ENCODE measurements at places on chromosomes 2 and 18.
A peak's percentile ranks its signal among the peaks of the same experiment; 100 is the strongest.

DNA sequence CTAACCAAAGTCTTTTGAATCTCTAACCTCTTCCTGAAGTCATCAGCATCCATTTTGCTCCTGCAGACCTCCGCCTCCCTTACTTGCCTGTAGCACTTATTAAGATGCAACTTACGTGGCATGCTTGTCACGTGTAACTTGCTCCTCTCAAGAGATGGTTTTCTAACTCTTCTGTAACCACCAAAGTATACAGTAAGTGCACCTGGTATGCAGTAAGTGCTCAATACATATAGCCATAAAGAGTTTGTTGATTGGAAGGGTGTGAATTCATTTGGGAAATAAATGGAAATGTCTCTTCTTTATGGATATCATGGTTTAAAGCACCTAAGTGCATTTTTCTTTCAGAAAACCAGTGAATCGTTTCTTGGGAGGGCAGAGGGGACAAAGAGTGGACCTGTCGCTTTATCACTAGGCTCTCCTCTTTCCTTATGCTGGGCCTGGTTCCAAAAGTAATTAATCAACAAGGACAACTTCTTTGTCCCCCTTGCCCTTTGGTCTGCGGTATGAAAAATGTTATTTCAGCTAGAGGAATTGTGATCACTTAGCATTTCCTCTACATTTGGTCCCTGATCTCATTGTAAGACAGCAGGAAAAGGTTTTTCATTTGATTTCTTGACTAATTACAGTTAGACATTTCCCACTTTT, 370.0 kb upstream of the SPRED2 start:
- H3K27ac ChIP-seq, result no peak overlapping the region
- no peaks in the 10 kb centered on the region for H3K27me3 ChIP-seq
- no peak for DNase-seq
- no peaks in the 10 kb centered on the region for H3K36me3 ChIP-seq

DNA sequence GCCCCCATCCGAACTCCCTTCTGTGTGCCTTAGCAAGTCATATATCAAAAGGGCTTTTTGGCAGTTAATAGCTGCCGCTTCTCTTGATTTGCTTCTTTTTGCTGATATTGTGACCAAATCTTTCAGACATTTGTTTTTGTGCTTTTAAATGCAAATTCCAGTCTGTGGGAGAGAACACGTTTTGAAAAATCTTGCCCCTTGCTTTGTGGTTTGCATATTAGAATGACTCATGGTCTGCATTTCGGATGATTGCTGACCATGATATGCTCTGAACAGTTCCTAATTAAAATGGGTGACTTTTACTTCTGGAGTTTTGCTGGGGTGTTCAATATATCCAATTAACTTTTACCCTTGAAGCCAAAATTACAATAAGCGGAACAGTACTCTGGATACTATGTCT, 58.2 kb upstream of the ST6GAL2 start:
- no peak overlapping the region for H3K27ac ChIP-seq
- no peak for DNase-seq
- no peak overlapping the region for H3K4me3 ChIP-seq
- no peaks in the 10 kb centered on the region for H3K4me1 ChIP-seq
- H3K27me3 ChIP-seq, result no peaks in the 10 kb centered on the region

- no peak overlapping the region for H3K4me3 ChIP-seq
- no peaks in the 10 kb centered on the region for H3K27me3 ChIP-seq
- DNase-seq, result no peak
- H3K4me1 ChIP-seq, result peaks cover 21% of the 10 kb centered on the region
- no peak overlapping the region for H3K27ac ChIP-seq
- H3K36me3 ChIP-seq, result no peaks in the 10 kb centered on the region
Observed at GRCh38 chr2:44573996-44574395, 212.2 kb downstream of the CAMKMT start.

DNA sequence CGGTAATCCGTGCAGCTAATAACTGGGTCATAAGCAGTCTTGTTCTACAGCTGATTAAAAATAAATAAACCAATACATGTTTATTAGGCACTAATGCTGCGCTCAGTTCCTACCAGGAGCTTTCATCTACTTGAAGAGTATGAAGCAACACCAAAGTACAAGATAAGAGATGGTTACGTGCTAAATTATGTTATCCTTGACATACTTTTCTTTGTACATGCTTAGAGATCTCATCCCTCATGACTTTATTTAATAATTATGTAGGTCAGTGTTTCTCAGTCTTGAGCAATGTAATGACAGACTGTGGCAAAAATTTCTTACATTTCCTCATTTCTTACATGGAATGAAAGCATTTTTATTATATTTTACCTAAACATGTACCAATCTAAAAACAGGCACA, 54.6 kb upstream of the COBLL1 start:
- H3K4me3 ChIP-seq, result no peak overlapping the region
- H3K36me3 ChIP-seq, result no peaks in the 10 kb centered on the region
- H3K27me3 ChIP-seq, result peaks cover 12% of the 10 kb centered on the region

- H3K36me3 ChIP-seq, result no peaks in the 10 kb centered on the region
- H3K4me1 ChIP-seq, result peaks cover 2% of the 10 kb centered on the region
- no peak for DNase-seq
- H3K27ac ChIP-seq, result no peak overlapping the region
- H3K4me3 ChIP-seq, result no peak overlapping the region
- peaks cover 45% of the 10 kb centered on the region for H3K27me3 ChIP-seq
Observed at GRCh38 chr18:57445488-57446319, 10.5 kb downstream of the ONECUT2 start.

DNA sequence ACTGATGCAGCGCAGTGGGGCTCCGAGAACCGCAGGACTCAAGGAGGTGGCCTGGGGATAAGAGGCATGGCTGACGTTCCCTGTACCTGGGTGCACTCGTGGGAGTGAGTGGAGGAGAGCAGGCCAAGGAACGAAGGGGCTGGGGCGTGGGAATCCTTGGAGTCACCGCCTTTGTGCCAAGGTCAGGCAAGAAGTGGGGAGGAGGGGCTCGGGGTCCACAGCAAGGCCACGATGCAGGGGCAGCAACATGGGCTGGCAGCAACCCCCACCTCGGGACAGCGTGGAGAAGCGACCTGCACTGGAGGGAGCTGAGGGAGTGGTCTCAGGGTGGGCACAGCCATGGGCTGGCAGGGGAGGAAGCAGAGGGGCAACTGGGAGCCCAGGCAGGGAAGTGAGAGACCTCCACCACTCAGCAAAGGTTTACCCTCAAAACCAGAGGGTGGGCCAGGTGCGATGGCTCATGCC, 18.6 kb downstream of the ARID5A start:
- H3K4me3 ChIP-seq, result no peak overlapping the region
- H3K27ac ChIP-seq, result no peak overlapping the region
- H3K4me1 ChIP-seq, result peaks cover 4% of the 10 kb centered on the region
- no peak for DNase-seq
- no peaks in the 10 kb centered on the region for H3K27me3 ChIP-seq

DNA sequence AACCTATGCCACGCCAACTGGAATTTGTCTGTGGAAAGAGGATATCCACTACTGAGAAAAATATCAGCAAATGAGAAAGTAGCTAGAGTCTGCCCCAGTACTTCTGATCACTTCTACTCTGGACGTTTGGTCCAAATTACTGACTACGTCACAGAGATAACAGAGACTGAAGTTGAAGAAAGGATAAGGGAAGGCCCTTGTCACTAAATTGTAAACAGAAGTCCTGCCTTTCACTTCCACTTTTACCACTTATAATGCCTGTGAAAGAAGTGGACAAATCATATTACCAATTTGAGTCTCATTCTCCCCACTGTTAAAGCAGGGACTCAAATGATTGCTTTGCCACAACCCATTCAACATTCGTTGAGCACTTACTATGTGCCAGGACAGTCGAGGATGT, 173.9 kb upstream of the ERBB4 start:
- no peak overlapping the region for H3K4me3 ChIP-seq
- H3K36me3 ChIP-seq, result no peaks in the 10 kb centered on the region
- no peaks in the 10 kb centered on the region for H3K27me3 ChIP-seq
- DNase-seq, result no peak
- H3K27ac ChIP-seq, result no peak overlapping the region

DNA sequence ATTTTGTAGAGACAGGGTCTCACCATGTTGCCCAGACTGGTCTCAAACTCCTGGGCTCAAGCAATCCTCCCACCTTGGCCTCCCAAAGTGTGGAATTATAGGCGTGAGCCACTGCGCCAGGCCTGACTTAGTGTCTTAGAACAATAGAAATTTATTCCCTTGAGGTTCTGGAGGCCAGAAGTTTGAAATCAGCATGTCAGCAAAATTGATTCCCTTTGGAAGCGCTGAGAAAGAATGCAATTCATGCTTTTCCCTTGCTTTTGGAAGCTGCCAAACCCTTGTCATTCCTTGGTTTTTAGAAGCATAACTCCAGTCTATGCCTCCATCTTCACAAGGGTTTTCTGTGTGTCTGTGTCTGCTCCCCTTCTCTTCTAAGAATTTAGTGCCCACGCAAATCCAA, 20.7 kb downstream of the ST8SIA3 start:
- no peaks in the 10 kb centered on the region for H3K27me3 ChIP-seq
- H3K4me1 ChIP-seq, result no peaks in the 10 kb centered on the region
- H3K36me3 ChIP-seq, result no peaks in the 10 kb centered on the region
- no peak overlapping the region for H3K27ac ChIP-seq
- no peak overlapping the region for H3K4me3 ChIP-seq

- no peak for DNase-seq
- peaks cover 10% of the 10 kb centered on the region for H3K27me3 ChIP-seq
- no peak overlapping the region for H3K27ac ChIP-seq
- H3K4me1 ChIP-seq, result no peaks in the 10 kb centered on the region
- no peak overlapping the region for H3K4me3 ChIP-seq
- H3K36me3 ChIP-seq, result peaks cover under 1% of the 10 kb centered on the region
Observed at GRCh38 chr2:173193925-173194324, 118.3 kb downstream of the MAP3K20 start.

- peaks cover 26% of the 10 kb centered on the region for H3K36me3 ChIP-seq
- H3K27ac ChIP-seq, result peak overlapping the region; percentile 44
- peaks cover 7% of the 10 kb centered on the region for H3K4me1 ChIP-seq
Observed at GRCh38 chr2:43276962-43277391, 50.6 kb upstream of the ZFP36L2 start.

DNA sequence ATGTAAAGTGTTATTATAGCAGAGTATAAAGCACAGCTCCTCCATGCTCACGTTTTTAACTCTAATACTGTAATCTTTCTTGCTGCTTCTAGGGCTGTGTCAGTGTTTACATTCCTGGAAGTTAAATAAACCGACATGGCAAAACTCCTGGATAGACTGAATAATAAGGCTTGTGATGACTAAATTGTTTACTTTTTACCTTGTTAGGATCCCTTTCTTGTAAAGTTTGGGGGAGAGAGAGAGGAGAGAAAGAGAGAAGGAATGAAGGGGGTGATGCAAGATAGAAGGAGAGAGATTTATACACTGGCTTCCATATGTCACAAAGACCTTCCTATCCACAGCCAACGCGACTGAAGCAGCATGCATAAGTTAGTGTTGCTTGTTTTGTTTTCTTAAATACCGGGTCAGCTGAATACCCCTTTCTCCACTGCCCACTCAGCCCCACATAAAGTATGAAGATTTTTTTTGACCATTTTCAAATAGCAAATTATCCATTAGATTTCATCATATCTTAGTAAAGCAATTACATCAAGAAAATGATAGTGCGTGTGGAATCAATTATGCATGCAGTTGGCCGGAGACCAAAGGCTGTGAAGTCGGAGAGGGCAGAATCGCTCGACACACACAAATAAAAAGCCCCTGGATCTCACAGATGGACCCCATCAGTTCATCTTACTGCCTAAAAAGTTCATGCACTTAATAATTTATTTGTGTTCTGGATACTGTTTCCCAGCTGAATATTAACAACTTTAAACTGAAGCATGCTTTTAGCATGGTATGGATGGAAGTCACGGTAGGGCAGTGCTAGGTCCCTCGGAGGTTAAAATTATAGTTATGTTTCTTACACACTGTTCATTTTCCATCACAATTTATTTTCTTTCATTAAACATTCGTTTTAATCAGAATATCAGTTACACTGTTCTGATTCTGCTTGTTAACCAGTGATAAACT, 20.1 kb downstream of the BCL11A start:
- no peak overlapping the region for H3K27ac ChIP-seq
- peaks cover 45% of the 10 kb centered on the region for H3K27me3 ChIP-seq
- no peaks in the 10 kb centered on the region for H3K4me1 ChIP-seq
- no peak for DNase-seq
- no peaks in the 10 kb centered on the region for H3K36me3 ChIP-seq

DNA sequence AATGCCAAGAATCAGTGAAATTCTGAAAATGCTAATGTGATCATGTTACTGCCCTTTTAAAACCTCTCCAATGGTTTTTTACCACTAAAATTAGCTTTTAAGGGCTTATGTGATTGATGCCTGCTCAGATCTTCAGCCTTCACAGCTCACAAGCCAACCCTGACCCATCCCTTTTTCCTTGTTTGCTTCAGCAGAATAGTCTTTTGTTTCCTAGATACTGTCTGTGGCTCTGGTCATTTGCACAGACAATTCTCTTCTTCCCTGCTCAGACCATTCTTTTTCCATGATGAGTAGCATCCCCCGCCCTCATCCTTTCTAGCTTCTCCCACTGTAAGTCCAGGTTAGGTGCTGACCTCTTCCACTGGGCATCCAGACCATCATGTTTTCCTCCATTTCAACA, 164.9 kb upstream of the NT5C1B start:
- H3K27ac ChIP-seq, result no peak overlapping the region
- no peaks in the 10 kb centered on the region for H3K36me3 ChIP-seq
- no peaks in the 10 kb centered on the region for H3K27me3 ChIP-seq
- no peaks in the 10 kb centered on the region for H3K4me1 ChIP-seq

DNA sequence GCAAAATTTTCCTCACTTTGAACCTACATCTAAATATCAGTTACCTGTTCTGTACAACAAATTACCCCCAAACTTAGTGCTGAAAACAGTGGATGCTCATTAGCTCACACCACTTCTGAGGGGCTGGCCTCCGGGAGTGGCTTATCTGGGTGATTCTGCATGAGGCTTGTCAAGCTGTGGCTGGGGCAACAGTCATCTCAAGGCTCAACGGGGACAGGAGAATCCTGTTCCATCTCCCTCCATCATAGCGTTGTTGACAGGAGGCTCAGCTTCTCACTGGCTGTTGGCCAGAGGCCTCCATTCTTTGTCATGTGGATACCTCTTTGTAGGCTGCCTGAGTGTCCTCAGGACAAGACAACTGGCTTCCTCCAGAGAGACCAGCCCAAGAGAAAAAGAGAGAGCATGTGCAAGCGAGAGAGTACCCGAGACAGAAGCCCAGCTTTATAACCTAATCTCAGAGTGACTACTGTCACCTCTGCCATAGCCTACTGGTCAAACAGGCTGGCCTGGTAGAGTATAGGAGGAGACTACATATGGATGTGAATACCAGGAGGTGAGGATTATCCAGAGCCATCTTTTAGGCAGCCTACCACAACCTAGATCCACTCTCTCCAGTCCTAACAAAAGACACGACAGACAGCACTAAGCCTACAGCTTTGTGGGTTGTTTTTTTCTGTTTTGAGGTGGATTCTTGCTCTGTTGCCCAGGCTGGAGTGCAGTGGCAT, 79.1 kb downstream of the AOX1 start:
- H3K4me3 ChIP-seq, result no peak overlapping the region
- no peak overlapping the region for H3K27ac ChIP-seq
- no peaks in the 10 kb centered on the region for H3K36me3 ChIP-seq
- no peak for DNase-seq

GRCh38 chr18:25310045-25310444, 41.9 kb downstream of the ZNF521 start:
- H3K27ac ChIP-seq, result no peak overlapping the region
- H3K36me3 ChIP-seq, result no peaks in the 10 kb centered on the region
- H3K4me1 ChIP-seq, result no peaks in the 10 kb centered on the region
- no peak overlapping the region for H3K4me3 ChIP-seq
- no peak for DNase-seq
